RWPE1 (cell line): ENCODE measurements at places on chromosomes 11 and 22.

- DNase-seq = no peak
Measured at GRCh38 chr11:66969584-66970225, 5.4 kb upstream of the C11orf86 start.

- DNase-seq = no peak
Measured at GRCh38 chr11:121004206-121004840, 19.6 kb upstream of the TBCEL start.

DNA sequence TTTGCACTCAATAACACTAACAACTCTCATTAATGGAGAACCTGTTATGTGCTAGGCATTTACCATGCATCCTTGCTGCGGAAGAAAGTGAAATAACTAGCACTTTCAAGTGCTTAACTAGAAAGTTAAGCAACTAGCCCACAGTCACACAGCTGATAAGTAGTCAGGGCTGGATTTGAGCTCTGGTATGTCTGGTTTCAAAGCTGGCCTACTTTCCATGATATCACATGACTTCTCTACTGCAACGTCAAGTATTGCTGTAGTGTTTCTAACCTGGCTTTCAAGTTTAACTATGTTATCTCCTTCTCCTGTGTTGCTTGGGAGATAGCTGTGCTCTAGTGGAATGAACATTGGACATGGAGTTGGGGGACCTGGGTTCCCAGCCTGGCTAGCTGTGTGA is 12.1 kb downstream of the SLC15A3 start:
- DNase-seq = no peak

DNA sequence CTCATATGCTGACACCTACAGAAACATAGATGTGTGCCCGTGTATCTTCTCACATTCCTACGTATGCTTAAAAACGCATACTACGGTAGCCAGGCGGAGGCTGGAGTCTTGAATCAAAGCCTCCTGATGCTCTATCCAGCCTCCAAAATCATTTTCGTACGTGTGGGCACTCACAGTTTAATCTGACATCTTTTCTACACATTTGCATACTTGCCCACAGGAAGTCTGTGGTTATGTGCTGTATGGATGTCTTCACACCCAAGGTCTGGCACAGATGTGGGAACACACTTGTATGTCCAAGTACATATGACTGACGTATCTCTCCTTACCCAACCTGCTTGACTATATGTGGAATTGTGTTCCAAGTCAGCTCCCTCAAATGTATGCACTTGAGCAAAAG is 561.8 kb upstream of the CADM1 start:
- DNase-seq = no peak

GRCh38 chr11:119772076-119772475 is 43.1 kb upstream of the NECTIN1 start:
- DNase-seq = no peak

DNA sequence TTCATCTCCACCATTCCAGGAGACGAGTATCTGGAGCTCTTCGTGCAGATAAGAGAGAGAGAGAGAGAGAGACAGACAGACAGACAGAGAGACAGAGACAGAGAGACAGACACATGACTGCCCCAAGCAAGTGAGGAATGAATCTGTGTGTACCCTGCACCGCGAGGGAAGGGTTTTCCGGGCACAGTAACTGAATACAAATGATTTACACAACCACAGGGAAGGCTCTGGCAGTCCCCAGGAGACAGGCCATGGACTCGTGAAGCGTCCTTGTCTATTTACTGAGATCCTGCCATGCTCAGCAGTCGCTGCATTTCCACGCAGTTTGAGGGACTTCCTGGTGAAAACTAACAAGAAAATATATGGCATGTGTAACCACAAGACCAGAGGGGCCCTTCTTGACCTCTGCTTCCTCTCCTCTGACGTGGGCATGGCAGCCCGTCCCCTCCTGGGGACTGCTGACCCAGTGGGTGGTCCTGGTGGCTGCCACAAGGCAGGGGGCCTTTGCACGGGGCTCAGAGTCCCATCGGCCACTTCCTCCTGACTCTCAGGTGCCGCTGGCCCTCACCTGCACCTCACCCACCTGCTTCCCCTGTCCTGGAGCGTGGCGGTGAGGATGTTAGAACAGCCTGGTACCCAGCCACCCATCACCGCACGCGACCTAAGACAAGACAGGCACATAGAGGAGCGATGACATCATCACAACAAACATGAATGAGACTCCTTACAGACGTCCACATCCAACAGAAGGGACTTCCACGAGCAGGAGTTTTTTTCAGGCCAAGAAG is 75.9 kb downstream of the PHF21B start:
- no peak for DNase-seq

- DNase-seq = no peak
Measured at GRCh38 chr11:102266099-102266498, 51.2 kb upstream of the BIRC3 start.

- DNase-seq = peak; percentile 89
Measured at GRCh38 chr11:8258784-8259183, 4.9 kb downstream of the LMO1 start.

DNA sequence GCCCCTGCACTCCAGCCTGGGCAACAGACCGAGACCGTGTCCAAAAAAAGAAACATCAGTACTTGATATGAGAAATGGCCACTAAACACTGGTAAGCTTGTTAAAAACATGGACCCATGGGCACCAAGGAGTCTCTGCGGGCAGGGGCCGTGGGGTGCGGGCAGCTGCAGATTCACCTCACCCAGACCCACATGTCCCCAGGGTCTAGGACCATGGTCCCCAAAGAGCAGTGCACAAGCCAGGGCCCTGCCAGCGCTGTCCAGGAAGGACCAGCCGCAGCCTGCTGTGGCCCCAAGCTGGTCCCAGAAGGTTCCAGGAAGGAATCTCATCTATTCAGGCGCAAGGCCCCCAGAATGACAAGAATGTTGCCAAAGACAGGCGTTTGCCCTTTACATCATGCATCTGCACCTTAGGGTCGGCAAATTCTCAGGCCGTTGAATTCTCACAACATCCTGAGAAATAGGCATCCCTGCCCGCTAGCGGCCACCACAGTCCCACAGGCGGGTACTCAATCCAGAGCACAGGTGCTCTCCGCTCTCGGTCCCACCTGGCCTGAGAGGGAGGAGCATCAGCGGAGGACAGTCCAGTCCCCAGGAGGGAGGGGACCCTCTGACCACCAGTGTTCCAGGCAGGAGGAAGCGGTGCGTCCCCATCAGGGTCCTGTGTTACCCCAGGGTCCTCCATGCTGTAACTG is 9.5 kb downstream of the YPEL1 start:
- DNase-seq = no peak

GRCh38 chr22:29148826-29149225 is 56.9 kb upstream of the EMID1 start:
- DNase-seq = no peak

- DNase-seq = no peak
Measured at GRCh38 chr22:30612789-30613188, 5.8 kb downstream of the TCN2 start.
